ENCODE measurements at places on chromosomes 12 and 14.

GRCh38 chr12:5248230-5248629 is 183.7 kb upstream of the NTF3 start:
- no peak for DNase-seq

GRCh38 chr12:119005913-119006312 is 24.6 kb downstream of the SRRM4 start:
- no peak for DNase-seq

GRCh38 chr12:19222558-19222957 is 93.0 kb downstream of the PLEKHA5 start:
- peak; percentile 60 for DNase-seq

DNA sequence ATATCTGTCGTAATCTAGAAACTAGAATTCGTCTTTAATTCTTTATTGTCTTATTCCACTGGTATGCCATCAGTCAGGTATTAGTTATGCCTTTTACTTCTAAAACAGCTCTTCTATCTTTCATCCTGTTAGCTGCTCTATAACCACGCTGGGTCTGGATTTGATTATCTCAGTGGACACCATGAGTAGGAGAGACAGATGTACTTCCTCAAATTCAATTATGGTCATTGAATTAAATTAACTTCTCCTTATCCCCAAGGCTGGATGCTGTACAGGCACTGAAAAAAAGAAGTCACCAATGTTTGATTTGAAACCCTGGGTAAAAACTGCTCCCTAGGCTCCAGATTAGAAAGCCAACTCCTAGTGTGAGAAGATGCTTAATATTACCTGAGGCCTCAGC is 107.3 kb downstream of the PIK3C2G start:
- DNase-seq = no peak

GRCh38 chr12:57460841-57461275 is 1.3 kb downstream of the GLI1 start:
- DNase-seq = no peak

- no peak for DNase-seq
These were observed 6.3 kb upstream of the EVL start for GRCh38 chr14:100058777-100059437.

- DNase-seq = no peak
These were observed 107.3 kb downstream of the CRADD start for GRCh38 chr12:93784339-93785086.

- no peak for DNase-seq
These were observed 22.2 kb downstream of the AGAP2 start for GRCh38 chr12:57716305-57716704.

DNA sequence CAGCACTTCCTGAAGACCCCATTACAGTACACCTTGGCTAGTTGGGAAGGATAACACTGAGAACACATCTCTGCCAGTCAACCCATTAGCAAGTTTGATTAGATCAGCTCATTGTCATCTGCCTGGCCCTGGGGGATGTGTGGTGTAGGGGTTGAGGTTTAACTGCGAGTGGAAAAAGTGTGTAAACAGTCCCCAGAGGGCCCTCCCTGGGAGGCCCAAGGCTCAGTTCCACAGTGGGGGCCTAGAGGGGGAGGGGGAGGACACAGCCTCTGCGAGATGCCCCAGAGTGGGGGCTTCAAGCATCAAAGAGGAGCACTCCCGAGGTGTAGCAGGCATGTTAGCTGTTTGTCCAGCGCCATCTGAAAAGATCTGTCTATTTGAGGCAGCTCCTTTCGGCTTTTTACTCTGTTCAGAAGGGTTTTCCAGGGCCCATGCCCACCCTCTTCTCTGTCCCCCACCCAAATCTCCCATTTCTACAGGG is 344 bp downstream of the LPAR5 start:
- DNase-seq = no peak

DNA sequence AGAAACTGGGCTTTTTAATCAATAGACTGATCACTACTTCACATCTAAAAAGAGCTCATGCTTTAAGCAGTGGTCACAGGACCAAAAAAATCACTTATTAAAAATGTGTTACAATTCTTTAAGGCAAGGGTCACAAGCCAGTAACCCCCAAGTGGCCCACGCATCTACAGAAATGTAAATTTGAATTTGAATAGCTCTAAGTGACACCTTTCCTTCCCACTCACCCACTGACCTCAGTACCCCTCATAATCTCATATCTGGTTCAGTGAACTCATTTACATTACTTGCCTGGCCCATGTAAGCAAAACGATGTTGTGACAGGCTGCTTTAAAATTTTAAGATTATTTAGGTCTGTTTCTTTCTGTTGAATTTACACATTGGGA is 27.4 kb downstream of the NELL2 start:
- DNase-seq = no peak

GRCh38 chr12:33653362-33653761 is 213.7 kb upstream of the SYT10 start:
- no peak for DNase-seq

DNA sequence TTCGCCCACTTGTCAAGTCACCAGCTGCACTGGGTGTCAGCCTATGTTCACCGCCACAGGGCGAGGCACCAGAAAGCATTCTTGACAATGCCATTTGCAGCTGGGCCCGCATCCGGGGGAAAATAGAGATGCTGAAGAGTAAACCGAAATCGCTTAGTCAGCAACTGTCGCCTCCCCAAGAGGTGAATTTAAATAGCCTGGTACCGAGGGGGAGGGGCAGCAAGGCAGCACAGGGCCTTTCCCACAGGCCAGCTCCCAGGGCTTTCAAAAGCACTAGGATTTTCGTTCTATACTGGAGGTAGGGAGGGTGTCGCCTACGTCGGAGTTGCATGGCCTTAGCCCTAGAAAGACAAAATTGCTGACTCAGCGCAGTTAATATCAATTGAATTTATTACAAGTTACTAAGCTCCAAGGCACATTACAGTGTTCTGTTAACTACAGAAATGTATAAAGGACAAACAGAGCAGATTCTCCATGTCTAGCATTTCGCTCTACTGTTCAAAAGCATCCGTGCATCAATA is 4.3 kb downstream of the IRF2BPL start:
- peak; percentile 59 for DNase-seq

DNA sequence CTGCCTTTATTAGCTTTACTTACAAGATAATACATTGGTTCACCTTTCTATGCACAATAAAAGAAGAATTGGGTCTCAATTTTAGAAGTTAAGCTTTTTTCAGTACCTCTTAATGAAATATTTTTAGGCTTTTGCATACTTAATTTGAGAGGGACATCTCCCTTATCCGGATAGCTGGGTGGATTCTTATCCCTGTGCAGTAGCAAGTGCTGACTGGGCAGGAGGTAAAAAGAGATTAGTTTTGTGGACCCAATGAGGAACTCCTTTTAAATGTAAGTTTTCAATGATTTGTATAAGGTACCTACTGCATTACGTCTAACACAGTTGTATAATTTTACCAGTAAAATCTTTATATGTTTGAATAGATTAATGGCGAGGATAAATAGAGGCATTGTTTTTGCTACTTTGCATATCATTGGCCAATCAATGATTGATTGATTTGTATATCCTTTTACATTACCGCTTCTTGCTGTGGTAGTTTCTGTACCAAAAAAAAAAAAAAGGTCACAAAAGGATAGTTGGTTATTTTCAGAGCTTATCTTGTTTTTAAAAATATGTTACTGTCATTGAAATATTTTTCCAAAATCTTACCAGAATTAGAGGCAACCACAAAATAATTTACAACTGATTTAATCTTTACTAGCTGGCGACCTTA is 2.2 kb downstream of the CPSF6 start:
- no peak for DNase-seq

GRCh38 chr12:49933796-49934195 is 16.7 kb upstream of the AQP2 start:
- DNase-seq = no peak

DNA sequence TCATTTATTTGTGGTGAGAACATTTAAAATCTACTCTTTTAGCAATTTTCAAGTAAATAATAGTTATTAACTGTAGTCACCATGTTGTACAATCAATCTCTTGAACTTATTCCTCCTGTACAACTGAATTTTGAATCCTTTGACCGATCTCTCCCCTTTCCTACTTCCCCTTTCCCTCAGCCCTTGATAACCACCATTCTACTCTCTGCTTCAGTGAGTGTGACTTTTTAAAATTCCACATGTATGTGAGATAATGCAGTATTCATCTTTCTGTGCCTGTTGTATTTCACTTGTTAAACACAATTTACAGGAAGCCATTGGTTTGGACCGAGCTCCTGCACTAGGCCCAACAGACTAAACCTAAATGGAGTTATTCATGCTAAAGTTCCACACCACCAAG is 458.9 kb upstream of the PDE3A start:
- DNase-seq = no peak

- no peak for DNase-seq
These were observed 295.1 kb upstream of the SFSWAP start for GRCh38 chr12:131415781-131416180.

DNA sequence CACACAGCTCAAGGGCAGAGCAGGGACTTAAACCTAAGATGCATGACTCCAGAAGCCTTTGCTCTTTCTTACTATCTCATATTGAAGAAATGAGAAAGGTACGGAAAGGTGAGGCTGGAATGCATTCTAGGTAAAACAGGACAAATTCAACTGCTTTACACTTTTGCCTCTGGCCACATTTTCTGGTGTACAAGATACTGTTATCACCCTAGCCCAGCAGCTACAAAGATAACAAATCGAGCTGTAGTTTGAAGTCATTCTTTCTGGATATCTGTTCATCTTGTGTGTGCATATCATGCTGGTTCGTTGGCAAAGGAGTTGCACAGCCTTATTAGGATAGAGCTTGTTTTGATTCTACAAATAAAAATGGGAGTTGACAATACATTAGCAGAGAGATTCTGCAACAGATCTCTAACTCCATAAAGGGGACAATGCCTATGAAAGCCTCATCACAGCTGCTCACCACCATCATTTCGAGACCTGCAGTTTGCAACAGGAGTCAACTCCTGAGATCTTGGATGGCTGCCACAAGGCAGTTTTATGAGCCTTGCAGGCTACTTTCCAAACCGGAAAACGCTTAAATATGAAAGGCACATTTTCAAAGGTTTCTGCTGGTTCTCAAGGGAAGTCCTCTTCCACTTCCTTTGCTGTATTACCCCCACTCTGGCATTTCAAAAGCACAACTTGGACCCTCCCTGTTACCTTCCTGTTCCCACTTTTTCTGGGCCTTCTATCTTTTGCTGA is 64.9 kb downstream of the STXBP6 start:
- peak; percentile 61 for DNase-seq

DNA sequence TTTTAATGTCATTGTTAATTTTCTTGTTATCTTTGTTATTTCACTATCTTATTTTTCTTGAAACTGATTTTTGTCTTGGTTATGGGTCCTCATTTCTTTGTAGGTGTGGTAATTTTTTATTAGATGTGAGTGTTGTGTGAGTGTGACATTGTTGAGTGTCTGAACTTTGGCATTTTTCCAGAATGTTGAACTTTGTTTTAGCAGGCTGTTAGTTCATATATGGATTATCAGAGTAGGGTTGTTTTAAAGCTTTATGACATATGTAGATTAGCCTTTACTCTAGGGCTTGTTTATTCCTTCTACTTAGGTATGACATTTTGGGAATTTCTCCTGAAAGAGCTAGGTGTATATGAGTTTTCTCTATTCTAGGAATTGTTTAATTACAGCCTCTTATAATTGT is 103.9 kb downstream of the ARID2 start:
- DNase-seq = no peak

DNA sequence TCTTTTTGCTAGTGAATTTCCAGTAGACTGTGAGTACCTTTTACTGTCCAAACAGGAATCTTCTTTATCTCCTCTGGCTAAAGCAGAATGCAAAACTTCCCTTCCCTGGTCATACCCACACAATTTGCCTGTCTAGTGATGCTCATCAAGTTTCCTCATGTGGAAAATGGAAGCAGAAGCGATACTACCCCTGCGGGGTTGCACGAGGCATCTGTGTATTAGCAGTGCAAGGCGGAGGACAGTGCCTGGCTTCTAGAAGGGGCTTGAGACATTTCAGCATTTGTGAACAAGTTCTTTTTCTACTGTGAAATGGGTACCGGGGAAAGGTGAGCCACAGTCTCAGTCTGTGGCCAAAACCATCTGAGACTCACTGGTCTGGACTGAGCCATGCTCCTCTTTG is 340.9 kb downstream of the AACS start:
- DNase-seq = no peak

DNA sequence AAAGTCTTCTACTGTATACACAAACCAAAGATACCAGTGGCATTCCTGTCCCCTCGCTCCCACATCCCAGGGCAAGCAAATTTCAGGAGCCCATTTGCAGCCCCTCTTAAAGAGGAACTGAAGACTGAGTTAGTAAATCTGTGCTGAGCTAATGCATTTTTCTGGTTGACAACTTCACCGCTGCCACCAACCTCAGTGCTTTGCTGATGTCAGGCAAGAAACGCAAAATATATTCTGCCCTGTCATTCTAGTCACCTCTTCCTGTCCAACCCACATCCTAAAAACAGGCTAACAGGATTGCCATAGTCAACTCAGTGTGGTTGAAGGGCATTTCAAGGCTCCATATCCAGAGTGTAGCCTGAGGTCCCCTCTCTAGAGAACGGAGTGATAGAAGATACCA is 59.4 kb upstream of the FICD start:
- no peak for DNase-seq

- peak; percentile 75 for DNase-seq
These were observed 19.3 kb upstream of the SERPINA6 start for GRCh38 chr14:94342334-94342934.

DNA sequence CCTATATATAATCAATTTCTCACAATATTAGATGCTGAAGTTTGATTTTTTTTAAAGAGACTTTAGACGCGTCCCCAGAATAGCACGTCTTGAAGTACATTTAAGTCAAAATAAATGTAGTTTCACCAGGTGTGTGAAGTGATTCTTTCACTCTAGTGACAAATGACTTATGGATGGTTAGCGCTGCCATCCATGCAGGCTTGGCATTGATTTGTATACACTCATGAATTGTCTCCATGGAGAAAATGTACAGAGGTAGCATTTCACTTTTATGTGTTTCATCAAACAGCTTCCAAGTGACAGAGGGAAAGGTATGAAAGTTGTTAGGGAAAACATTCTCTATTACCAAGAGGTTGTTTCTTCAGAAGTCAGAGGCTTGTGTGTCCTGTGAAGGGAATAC is 360.8 kb downstream of the PDZRN4 start:
- DNase-seq = no peak

DNA sequence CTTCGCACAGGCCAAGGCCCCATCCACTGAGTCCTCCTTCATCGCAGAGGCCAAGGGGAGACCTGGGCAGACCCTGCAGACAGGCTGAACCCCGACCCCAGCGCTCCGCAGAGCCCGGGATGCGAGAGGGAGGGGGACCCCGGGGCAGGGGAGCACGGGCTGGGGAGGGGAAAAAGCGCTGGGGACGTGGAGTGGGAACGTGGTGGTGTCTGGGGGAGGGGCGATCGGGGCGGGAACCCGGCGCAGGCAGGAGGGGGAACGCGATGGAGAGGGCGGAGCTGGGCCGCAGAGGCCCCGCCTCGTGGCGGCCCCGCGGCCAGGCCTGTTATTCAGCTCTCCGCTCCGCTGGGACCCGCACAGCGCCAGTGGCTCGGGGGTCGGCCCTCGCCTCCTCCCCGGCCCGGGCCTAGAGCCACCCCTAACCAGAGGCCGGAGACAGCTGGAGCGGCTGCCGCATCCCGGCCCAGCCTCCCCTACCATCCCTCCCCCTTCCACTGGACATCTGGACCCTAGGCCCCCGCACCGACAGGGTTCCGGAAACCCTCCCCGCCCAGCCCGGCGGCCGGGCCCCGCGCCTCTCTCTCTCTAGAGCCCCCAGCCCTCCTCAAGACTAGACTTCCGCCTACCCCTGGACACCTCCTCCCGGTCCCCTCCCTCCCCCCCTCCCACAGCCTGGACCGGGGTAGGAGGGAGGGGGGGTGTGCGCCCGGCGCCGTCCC is at the start of gene ARHGEF25:
Gene ARHGEF25 (plus strand): TSS at position 328 of the 719 bp plus-strand sequence. CDS start 460 bp downstream, outside the sequence.
- DNase-seq = peak; percentile 54

GRCh38 chr12:117646520-117646919 is 285.1 kb upstream of the NOS1 start:
- DNase-seq = peak; percentile 56

GRCh38 chr12:109642506-109643132 is 69.0 kb downstream of the MVK start:
- no peak for DNase-seq

All from NCI-H1092 treated with DMSO at 0.1 percent for 48 hours (cell line).